Right atrium auricular region (tissue), 2 donors: ENCODE measurements at places on chromosomes 11 and 22. TPM values are rescaled to one million over a fixed set of nuclear protein-coding genes. Genes with fewer than 3 reads are reported as not detected.

Gene IGLL1
- not detected for total RNA-seq

Gene ARVCF
- 16.7 TPM for total RNA-seq

Gene PIWIL4
- 1.8 TPM for total RNA-seq

Gene HBE1
- total RNA-seq, result not detected

Gene NXPE1
- not detected for total RNA-seq

Gene MLC1
- total RNA-seq, result not detected

Gene MS4A6E
- total RNA-seq, result not detected

Gene TBX10
- total RNA-seq, result not detected

Gene SMIM38
- 0.35 TPM for total RNA-seq

Gene SYT13
- 11.4 TPM for total RNA-seq

Gene OOSP2
- not detected for total RNA-seq

Gene MS4A3
- not detected for total RNA-seq

GRCh38 chr11:75925785-75926164 lies 110.8 kb downstream of the UVRAG start:
- no peak for DNase-seq

DNA sequence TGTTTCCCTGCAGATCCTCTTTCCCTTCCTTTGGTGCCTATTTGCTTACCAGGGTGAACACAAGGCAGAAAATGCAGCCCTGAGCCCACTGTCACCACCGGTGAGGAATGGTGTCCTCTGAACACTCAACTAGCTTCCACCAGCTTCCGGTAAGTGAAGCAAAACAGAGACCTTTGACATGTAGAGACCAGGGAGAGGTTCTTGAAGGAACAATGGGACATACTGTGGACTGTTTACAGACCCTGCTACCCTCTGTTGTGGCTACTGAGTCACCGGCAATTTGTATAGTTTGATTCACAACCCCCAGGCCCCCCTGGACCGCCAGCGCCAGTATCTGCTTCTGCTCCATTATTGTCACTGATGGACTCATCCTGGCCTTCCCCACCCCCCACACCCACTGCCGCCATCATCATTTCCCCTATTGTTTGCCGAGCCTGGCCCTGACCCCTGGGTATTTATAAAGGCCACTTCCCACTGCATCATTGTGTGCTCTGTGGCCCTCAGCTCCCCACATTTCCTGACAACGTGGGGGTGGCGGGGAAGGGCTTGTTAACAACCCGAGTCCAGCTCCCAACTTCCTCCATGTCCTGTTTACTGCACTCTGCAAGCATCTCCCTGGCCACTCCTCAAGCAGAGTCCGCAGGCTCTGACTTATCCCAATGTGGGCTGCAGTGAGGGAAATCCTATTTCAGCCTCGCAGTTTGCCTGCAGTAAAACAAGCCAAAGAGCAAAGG lies 252.9 kb downstream of the ETS1 start:
- no peak for DNase-seq

- DNase-seq, result no peak
These were observed 6.1 kb downstream of the ARVCF start for GRCh38 chr22:20010307-20011122.

GRCh38 chr11:13271060-13271693 lies 6.4 kb upstream of the BMAL1 start:
- DNase-seq, result no peak

DNA sequence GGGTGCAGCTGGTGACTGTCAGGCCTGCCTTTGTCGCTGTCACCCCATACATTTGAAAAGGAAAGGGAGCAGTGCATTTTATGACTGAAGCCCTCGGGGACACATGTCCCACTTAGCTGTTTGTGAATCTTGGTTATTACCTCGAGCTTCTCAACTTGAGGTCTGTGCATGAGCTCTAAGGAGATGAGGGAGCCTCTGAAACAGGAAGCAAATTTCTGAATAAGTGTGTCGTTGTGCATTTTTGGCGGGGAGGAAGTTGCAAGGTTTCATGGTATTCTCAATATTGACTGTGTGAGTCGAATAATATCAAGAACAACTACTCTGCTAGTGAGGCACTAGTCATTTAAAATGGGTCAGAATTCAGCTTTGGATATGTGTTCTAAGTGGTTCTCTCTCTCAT lies 149.7 kb upstream of the PLET1 start:
- no peak for DNase-seq

GRCh38 chr22:37165940-37166674 lies 16.4 kb upstream of the IL2RB start:
- no peak for DNase-seq

GRCh38 chr11:130261571-130261970 lies 53.1 kb downstream of the ZBTB44 start:
- no peak for DNase-seq

DNA sequence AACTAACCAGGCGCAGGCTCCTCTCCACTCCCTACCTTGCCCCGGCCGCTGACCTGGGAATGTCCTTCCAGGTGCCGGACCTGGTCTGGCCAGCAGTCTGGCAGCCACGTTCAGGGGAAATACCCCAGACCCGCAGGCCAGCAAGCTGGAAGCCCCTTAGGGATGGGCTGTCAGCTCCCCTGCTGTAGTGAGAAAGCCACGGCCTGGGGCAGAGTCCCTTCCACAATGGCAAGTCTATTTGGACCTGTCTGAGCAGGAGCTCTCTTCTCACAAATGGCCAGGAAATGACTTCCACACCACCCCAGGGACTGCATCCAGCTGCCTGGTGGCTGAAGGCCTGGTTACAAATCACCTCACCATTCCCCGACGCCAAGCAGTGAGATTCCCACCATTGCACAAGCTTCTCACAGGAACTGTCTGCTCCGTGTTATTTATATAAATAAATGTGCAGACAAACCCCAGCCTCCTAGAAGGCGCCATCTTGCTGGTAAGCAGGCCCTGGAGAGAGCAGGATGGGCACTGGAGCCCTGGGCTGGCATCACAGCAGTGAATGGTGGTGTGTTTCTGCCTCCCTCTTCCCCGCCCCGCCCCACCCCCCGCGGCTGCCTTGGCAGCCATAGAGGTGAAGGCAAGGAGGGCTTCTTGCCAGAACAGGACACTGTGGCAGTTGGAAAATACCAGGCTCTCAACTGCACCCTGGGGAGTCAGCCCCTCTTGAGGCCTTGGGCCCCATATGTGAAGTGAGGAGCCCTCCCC lies 23.7 kb downstream of the RSPH14 start:
- no peak for DNase-seq

- DNase-seq, result no peak
These were observed 26.6 kb upstream of the ACER3 start for GRCh38 chr11:76834151-76834550.

GRCh38 chr11:29125606-29126005 lies 891.2 kb downstream of the KCNA4 start:
- no peak for DNase-seq

DNA sequence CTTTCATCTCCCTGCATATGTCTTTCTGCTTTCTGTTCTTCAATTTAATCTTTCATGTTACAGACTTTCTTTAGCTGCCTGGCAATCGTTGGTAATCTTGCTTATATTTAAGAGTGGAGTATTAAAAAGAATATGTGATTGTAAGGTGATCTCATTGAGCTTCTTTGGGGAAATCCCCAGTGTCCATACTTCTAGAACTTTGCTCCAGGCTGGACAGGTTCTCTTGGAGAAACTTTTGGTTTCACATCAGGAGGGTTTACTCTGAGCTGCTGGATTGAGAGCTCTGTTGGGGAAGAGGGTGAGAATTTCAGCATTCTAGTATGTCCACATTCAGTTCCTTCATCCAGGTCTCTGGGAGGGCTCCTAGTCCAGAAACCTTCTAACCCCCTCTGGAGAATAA lies 16.1 kb downstream of the LRRC75B start:
- DNase-seq, result no peak

DNA sequence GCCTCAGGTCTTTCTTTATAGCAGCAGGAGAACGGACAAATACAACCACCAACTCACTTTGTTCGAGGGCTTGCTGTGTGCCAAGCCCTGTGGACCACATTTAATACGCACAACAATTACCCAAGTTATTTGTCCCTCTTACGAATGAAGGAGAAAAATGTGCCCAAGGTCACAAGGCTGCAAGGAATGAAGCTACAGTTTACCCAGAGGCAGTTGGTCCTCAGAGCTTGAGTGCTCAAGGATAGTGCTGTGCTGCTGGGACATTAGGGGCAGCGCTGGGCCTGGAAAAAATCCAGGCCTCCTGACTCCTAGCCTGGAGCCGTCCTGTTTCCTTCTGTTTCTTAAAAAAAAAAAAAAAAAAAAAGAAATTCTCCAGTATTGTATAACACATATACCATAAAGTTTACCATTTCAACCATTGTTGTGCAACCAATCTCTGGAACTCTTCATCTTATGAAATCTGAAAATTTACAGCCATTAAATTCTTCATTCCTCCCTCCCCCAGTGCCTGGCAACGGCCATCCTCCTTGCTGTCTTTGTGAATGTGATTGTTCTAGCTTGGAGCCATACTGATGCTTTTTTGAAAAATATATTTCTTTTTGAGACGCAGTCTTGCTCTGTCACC lies 1.0 kb upstream of the C11orf86 start:
- no peak for DNase-seq

DNA sequence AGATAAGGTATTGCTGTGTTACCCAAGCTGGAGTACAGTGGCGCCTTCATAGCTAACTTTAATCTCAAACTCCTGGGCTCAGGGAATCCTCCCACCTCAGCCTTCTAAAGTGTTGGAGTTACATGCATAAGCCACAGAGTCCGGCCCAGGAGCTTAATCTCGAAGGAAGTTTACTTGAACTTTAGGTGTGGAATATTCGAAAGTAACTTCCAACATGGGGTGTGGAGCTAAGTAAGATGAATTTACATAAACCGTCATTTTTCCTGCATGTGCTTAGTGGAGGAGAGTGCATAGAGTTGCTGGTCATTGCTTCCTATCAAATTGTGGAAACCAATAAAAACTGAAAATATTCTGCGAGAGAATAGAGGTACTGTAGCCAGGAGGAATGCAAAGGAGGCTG lies 1.5 kb downstream of the ATG13 start:
- DNase-seq, result no peak

DNA sequence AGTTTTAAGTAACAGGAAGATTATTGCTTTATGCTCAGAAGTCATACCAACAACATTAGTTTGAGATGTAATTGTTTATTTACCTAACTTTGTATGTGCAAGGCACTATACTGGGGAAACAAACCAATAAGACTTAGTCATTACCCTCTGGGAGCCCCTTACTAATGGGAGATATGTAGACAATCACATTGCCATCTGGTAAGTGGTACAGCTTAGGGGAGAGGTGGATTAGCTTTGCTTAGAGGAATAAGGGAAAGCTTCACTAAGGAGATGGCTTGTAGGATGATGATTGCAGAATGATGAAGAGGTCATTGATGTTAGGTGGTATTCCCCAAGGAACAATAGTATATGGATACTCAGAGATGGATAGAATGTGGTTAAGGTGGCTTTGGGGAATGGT lies 17.5 kb downstream of the EMSY start:
- DNase-seq, result no peak

DNA sequence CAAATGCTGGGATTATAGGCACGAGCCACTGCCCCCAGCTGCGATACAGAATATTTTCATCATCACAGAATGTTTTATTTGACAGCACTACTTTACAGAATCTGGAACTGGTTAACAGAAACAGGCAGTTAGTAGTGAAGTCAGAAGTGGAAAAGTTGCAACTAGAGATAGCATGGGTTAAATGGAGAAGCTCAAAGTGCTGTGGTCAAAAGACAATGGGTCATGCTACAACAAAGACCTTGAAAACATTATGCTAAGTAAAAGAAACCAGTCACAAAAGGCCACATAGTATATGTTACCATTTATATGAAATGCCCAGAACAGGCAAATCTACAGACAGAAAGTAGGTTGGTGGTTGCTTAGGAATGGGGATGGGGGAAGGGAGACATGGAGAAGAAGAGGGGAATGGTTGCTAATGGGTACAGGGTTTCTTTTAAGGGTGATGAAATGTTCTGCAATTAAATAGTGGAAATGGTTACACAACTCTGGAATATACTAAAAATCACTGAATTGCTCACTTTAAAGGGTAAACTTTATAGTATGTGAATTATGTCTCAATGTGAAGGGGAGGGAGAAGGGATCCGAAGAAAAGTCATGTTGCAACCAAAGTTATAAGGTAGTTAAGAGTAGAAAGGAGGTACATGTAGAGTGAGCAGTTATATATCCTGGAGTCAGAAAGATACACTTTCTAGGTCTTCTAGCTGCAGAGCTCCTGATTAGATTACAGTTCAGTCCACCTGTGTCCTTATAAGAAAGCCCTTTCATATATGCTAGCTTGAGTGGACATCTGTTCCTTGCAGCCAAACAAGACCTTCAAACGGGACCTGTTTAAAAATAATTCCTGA lies 46.3 kb upstream of the RAPSN start:
- DNase-seq, result no peak

- DNase-seq, result no peak
These were observed 23.7 kb downstream of the NCF4 start for GRCh38 chr22:36884349-36885158.

DNA sequence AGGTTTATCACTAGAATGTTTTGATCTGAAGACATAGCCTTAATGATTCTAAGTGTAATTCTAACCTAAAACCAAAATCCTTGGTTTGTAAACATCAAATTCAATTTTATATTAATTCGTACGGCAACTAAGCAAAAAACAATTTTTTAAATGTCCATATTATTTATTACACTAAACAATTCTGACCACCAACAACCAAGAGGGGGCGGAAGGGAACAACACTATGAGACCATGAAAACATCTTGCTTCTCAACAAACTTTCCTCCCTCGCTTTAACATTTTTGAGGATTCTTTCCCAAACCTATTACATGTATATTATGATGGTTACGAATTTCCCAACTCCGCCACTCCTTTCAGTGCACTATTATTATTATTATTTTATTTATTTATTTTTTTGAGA lies 6.5 kb upstream of the UCP2 start:
- no peak for DNase-seq

DNA sequence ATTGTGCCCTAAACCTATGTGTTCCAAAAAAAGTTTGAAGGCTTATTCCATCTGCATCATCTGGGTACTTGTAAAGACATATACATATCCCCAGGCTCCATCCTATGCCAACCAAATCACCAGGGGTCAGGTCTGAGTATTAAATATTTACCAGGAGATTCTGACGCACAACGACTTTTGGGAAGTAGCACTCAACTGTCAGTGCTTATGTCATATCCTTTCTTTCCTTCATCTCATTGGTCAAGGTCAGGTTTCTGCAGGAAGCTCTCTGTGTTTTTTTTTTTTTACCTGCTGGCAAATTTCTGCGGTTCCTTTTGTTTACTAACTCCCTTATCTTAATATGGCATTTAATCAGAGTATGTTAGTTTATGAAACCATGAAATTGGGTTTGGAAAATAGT lies 22.5 kb upstream of the CYP2R1 start:
- no peak for DNase-seq

- DNase-seq, result no peak
These were observed 8.0 kb downstream of the IL10RA start for GRCh38 chr11:117993988-117994745.
